Lower lobe of right lung (tissue), 2 donors: ENCODE measurements at places on chromosomes 2 and 18. TPM values are rescaled to one million over a fixed set of nuclear protein-coding genes. Genes with fewer than 3 reads are reported as not detected.

DNA sequence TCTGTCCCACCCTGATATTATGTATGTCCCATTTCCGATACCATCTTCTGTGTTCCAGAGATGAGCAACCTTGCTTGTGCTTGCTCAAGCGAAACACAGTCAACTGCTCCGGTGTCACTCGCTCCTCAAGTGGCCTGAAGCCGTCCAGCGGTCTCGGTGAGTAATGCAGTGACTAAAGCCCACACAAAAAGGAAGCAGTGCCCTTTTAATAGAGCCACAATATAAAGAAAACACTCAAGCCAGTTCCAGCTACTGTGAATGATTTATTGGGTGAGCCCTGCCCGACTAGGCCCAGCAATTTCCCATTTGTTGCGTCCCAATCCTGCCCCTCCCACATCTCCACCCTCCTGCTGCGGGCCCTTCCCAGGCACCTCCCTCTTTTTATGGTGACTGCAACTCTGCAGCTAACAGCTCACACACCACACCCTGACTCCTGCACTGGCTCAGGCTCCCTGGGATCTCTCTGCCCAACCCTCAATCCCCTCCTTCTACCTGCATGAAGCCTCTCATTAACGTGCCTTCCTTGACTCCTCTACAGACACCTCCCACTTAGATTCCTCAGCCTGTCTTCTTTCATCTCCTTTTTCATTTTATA is 44.2 kb upstream of the DSC1 start:
- DNase-seq: peak; percentile 81

GRCh38 chr2:181821049-181821448 is 70.5 kb upstream of the ITPRID2 start:
- no peak for DNase-seq

DNA sequence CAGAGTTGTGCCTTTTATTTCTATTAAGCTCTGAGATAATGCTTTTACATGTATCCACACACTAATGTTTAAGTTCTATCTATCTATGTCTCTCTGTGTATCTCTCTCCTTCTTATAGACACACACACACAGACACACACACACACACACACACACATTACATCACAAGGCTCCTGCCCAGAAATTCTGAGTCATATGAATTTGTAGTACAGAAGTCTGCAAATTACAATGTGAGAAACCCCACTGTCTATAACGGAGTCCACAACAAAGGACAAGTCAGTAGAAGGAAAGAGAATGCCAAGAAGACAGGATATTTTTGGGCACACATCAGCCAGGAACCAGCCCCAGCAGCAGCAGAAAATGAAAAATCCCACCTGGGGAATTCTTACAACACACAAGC is 142.4 kb downstream of the EN1 start:
- DNase-seq: no peak

Gene CENPA
- total RNA-seq: 1.7 TPM

- DNase-seq: no peak
Measured at GRCh38 chr18:27062802-27063201, 122.3 kb downstream of the CHST9 start.

DNA sequence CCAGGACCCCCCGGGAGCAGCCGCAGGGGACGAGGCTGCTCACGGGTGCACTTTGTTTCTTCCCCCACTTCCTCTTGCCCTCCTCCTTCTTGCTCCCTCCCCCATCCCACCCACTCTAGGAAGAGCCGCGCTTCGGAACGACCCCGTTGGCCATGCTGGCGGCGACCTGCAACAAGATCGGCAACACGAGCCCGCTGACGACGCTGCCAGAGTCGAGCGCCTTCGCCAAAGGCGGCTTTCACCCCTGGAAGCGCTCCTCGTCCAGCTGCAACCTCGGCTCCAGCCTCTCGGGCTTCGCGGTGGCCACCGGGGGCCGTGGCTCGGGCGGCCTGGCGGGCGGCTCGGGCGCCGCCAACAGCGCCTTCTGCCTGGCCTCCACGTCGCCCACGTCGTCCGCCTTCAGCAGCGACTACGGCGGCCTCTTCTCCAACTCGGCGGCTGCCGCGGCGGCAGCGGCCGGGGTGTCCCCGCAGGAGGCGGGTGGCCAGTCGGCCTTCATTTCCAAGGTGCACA is 1.3 kb downstream of the SP9 start:
- no peak for DNase-seq

GRCh38 chr2:30336978-30337841 is 105.9 kb downstream of the LBH start:
- DNase-seq: no peak

Gene IL37
- not detected for total RNA-seq
